ENCODE measurements at places on chromosomes 2 and 18.

DNA sequence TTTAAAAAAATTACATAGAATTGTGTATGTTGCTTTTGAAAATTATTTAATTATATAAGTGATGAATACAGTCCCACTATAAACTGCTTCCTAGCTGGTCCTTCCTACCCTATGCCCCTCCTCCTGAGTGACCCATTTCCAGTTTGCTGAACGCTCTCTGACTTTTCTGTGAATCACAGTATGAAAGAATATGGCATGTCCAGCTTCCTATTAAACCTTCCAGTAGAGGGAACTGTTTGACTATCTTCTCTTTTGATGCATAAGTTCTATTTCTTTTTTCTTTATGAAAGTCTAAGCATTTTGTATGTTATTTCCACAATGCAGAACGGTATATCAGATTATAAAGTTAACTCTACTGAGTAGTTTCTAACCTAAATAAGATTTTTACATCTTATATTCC lies 41.3 kb downstream of the PSMG2 start:
- DNase-seq = peak; percentile 68

DNA sequence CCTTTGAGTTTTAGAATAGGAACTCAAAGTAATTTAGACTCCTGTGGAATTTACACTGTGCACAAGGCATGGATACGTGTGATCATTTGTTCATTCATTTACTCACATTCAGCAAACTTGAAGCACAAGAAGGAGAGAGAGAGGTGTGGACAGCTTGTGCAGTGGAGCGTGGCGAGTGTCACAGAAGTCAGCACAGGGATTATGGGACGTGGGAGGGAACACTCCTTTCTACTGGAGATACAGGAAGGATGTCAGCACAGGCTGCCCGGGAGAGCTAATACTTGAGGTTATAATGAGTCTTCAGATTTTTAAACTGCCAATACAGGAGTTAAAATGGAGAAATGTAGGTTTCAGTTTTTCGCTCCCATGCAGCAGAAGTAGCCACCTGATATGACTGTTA lies 7.0 kb downstream of the FAM228A start:
- no peak for DNase-seq

DNA sequence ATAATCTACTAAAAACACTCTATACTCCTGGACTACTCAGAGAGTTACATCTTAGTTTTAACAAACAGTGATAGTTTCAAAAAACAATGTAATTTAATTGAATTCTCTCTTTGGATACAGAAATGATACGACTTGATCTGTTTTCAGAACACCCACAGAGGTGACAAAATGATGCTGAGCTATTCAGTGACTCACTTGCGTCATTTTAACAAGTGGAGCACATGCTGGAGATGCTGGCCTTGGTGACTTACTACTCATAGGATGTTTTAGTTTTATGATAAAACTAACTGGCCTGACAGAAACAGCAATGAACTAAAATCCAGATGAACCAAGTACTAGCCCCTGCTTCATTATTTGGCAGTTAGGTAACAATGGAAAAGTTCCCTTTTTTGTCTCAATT lies 101.3 kb upstream of the ITGB6 start:
- no peak for DNase-seq

- DNase-seq = peak; percentile 26
Measured at GRCh38 chr18:20971886-20972267, 139.7 kb downstream of the ROCK1 start.

DNA sequence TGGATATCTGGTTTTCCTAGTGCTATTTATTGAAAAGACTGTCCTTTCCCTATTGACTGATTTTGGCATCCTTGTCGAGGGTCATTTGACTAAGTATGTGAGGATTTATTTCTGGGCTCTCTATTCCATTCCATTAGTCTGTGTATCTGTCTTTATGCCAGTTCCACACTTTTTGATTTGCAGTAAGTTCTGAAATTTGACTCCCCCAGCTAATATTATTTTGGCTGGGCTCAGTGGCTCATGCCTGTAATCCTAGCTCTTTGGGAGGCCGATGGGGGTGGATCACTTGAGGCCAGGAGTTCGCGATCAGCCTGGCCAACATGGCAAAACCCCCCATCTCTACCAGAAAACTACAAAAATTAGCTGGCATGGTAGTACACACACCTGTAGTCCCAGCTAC lies 46.8 kb upstream of the GAREM2 start:
- peak; percentile 60 for DNase-seq

GRCh38 chr18:53503914-53504441 lies 720.5 kb downstream of the MBD2 start:
- no peak for DNase-seq

GRCh38 chr2:38485734-38486133 lies 108.7 kb upstream of the ATL2 start:
- no peak for DNase-seq

DNA sequence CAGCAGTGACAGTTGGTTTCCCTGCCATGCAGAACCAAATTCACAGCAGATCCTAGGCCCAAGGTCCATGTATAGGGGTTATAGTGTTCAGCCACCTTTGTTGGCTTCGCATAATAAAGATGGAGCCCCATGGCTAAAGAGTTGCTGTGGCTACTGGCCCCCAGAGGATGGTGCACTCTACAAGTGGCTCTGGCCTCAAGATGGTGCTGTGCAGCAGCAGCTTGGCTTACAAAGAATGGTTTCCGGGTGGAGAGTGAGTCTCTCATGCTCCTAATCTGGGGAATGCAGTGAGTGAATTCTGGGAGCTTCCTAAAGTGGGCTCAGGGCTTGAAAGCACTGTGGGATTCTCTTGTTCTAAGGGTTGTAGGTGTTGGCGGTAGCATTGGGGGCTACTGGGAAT lies 1199.7 kb downstream of the CNTNAP5 start:
- DNase-seq = no peak

DNA sequence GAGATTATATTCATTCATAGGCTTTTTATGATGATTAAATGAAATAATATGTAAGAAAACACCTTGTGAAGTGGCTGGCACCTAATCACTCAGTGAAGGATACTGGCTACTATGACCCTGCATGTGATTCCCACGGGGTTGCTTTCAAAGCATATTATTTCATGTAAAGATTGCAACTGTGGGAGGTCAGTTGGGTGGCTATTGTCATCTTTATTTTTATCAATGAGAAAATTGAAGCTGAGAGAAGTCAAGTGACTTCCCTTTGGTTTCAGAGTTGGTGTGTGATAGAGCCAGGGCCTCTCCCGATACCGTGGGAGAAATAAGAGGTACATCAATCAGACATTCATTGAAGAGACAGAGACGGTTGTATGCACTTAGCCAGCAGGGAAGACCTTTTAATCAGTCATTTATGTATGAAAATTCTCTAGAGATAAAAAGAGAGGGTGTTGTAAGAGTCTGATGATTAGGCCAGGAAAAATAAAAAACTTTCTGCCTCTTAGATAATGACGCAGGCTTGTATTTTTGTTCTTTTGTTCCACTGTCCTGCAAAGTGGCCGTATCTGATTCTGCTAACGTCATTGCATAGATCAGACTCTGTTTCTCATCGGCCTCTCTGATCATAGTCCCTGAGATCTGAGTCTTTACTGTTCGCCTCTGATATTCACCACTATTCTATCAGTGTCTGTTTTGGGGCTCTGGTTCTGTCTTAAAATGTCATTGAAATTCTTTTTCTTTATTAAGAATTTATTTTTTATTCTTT lies 50.5 kb downstream of the QPCT start:
- no peak for DNase-seq

DNA sequence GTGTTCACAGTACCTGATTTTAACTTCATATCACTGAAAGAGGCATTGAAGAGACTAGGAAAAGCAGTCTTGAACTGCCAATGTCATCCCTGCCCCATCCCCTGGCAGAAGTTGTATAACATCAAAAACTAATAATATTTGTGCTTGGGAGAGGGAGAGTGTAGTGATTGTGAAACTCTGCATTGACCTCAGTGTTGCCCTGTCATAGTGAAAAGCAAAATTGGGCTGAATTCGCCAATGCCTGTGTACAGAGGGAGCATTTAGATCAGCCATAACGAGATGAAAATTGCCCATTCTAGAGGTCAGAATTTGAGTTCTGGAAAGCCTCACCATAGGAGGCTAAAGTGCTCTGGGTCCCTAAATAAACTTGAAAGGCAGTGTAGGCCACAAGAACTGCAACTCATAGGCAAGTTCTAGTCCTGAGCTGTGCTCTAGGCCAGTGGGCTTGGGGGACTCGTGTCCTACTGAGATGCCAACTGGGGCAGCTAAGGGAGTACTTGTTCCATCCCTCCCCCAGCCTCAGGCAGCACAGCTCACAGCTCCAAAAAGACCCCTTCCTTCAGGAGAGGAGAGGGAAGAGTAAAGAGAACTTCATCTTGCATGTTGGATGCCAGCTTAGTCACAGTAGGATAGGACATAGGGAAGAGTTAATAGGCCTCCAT lies 855.6 kb downstream of the TSN start:
- no peak for DNase-seq

DNA sequence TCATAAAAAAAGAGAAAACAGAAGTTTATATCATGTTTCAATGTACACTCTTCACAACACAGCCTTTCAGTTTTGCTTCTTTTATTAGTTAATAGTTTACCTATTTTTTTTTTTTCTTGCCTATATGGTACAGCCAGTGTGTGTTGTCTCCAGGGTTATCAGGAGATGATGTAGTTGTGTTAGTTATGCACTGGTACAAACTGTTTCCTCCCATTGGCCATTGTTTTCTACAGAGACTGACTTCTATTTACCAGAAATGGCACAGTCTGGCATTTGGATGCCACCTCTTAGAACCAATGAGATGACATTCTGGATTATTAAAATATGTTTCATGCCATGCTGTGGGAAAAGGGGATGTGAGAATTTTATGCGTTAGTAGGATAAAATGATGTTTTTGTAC lies 339.4 kb downstream of the PLCL1 start:
- DNase-seq = no peak

GRCh38 chr18:703213-703967 lies 9.0 kb downstream of the ENOSF1 start:
- DNase-seq = peak; percentile 86

DNA sequence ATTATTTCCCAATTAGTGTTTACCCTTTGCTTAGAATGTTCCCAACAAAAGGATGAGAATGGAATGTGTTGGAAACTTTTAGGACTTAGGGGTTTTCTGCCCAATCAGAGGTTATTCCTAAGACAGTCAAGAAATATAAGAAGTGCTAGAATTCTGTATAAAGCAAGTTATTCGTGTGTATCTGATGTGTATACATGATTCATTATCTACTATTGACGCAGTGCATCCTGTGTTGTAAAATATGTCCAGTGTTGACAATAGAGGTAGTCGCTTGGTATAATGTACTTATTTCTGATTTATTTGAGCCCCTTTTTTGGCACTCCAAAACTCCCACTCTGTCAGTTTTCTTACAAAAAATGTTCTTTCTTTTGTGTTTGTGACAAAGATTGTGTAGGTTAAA lies 881 bp downstream of the PIKFYVE start:
- no peak for DNase-seq

DNA sequence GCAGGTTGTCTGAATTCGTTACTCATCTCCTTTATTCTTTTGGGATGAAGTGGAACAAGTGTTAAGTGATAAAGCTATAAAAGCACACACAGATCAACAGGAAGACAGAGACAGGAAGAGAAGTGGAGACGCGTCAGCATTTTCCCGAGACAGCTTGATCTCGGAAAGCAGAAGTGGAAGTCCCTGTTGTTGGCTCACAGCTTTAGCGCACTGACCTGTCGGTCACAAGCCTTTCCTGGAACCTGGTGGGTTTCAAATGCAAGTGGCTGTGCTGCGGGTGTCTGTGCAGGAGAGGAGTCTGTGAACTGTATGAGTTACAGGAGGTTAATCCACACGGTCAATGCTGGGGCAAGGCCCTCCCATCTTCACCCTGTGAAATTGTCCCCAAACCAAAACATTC lies 116.6 kb upstream of the PELI1 start:
- no peak for DNase-seq

- peak; percentile 76 for DNase-seq
Measured at GRCh38 chr2:36473230-36473629, 117.7 kb downstream of the CRIM1 start.

DNA sequence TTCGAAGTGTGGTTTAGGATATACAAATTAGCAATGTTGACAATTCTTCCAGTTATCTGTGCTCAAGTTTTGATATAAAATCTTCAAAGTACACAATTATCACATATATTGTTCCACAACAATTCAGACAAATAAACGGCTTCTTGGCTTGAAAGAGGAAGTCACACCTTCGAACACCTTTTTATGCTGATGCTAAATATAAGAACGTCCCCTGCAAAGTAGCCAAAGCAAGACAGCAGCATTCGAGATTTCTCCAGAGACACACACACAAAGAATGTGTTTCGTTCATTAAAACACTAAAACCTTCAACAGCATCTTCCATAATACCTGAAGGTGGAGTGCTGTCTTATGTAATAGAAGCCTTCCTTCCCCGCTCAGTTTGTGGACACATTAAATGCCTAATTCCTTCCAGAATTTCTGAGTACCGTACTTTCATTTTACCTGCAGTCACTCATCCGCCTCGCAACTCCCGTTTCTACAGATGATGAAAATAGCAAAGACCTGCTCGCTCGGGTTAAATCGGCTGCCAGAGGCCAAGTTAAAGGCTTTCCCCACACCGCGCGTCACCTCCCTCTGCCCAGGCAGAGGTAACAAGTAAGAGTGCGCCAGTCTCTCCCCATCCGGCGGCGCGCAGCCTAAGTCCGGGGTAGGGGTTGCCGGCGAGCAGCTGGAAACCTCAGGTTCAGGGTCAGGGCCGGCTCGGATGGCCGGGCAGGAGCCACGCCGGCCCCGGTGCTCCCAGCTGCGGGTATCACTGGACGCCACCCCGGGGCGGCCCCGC lies 847 bp downstream of the SERPINE2 start:
- DNase-seq = peak; percentile 30

DNA sequence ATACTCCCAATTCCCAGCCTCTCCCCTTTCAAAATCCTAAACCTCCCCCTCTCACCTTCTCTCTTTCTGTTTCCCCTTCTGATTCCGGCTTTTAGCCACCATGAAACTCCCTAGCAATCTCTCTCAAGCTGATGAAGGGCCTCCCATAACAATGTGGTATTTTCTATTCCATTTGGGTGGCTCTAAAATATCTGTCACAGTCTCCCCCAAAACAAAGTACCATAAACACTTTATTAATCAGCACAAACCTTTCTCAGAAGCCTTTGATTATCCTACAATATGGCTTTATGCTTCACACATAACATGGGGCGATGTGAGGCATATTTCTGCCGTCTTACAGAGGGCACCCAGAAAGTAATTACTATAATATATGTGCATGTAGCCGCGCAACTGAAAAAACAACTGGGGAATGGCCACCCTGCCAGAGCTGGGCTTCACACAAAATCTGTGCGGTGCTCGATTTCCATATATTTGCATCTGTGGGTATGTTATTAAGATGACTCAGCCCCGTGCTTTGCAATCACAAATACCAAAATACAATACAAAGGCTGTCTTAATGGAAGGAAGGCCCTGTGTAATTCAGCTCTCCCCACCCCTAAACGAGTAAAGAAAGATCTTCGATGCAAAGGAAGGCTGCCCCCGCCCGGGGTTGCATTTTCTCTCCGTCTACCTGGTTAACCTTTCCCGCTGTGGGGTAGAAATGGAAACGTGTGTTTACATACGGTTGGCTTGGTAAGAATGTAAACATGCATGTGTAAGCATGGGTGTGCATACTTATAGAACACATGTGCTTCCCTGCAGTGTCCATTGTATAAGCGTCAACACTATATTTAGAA lies 81.4 kb downstream of the CELF4 start:
- no peak for DNase-seq

DNA sequence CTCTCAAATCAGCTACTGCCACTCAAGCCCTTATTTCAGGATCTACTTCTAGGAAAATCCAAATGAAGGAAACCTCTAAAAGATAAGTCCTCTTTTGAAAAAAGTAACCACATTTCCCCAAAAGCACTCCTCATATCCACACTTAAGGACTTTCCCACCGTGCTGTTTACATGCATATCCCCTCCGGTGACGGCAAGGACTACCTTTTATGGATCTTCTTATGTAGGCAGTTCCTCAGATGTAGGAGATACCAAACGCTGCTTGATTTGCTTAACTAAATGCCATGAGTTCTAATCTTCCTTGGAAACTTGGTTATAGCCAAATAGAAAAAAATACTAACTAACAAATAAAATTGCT lies 6.9 kb upstream of the TMEM87B start:
- DNase-seq = no peak
